ENCODE measurements at places on chromosomes 6 and 20.
A peak's percentile ranks its signal among the peaks of the same experiment; 100 is the strongest.

GRCh38 chr6:161922631-161923119, 648.8 kb upstream of the AGPAT4 start:
- no peaks in the 10 kb centered on the region for H3K36me3 ChIP-seq
- no peaks in the 10 kb centered on the region for H3K27me3 ChIP-seq
- no peak overlapping the region for H3K27ac ChIP-seq
- no peak overlapping the region for H3K4me3 ChIP-seq

GRCh38 chr20:40547483-40548091, 141.4 kb downstream of the MAFB start:
- no peaks in the 10 kb centered on the region for H3K4me1 ChIP-seq
- H3K27me3 ChIP-seq: no peaks in the 10 kb centered on the region
- H3K4me3 ChIP-seq: no peak overlapping the region
- no peak overlapping the region for H3K27ac ChIP-seq
- DNase-seq: no peak
- no peaks in the 10 kb centered on the region for H3K36me3 ChIP-seq

- no peak overlapping the region for H3K4me3 ChIP-seq
- H3K36me3 ChIP-seq: no peaks in the 10 kb centered on the region
- no peak for DNase-seq
These were observed 28.6 kb upstream of the SAMD5 start for GRCh38 chr6:147479857-147480256.

DNA sequence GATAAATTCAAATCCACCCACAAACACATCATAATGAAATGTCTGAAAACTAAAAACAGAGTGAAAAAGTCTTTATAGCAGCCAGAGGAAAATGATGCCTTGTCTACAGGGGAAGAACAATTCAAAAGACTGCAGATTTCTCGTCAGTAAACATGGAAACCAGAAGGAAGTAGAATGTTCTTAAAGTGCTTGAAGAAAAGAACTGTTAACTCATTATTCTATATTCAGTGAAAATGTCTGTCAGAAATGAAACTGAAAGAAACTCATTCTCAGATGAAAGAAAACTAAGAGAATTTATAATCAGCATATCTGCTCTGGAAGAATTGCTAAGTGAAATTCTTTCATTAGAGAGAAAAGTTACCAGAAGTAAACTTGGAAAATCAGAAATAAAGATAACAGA, 416.1 kb downstream of the TBC1D32 start:
- H3K36me3 ChIP-seq: no peaks in the 10 kb centered on the region
- H3K27ac ChIP-seq: no peak overlapping the region
- no peak overlapping the region for H3K4me3 ChIP-seq
- DNase-seq: no peak
- no peaks in the 10 kb centered on the region for H3K4me1 ChIP-seq

GRCh38 chr6:69719602-69720193, 77.1 kb downstream of the LMBRD1 start:
- H3K27ac ChIP-seq: no peak overlapping the region
- H3K36me3 ChIP-seq: no peaks in the 10 kb centered on the region
- H3K27me3 ChIP-seq: no peaks in the 10 kb centered on the region
- no peak for DNase-seq
- H3K4me1 ChIP-seq: no peaks in the 10 kb centered on the region

GRCh38 chr20:6053064-6053775, 640 bp downstream of the LRRN4 start:
- H3K4me1 ChIP-seq: no peaks in the 10 kb centered on the region
- H3K27me3 ChIP-seq: no peaks in the 10 kb centered on the region
- no peak overlapping the region for H3K27ac ChIP-seq
- DNase-seq: no peak

GRCh38 chr6:112883095-112883494, 536.0 kb downstream of the RFPL4B start:
- H3K36me3 ChIP-seq: no peaks in the 10 kb centered on the region
- no peak overlapping the region for H3K27ac ChIP-seq

DNA sequence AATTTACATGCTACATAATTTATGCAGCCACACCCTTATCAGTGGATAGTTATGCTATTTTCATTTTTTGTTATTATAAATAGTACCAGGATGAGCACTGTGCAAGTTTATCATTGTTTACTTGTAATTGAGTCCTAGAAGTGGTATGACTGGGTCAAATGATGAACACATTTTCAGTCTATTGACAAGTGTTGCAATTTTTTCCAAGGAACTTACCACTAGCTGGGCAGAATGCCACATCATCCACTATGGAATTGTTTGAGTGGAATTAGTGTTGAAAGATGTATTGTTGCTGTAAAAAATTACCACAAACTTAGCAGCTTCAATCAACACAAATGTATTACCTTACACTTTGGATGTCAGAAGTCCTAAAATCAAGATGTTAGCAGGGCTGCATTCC, 38.1 kb upstream of the OPN5 start:
- no peak for DNase-seq
- H3K4me1 ChIP-seq: no peaks in the 10 kb centered on the region
- H3K27me3 ChIP-seq: no peaks in the 10 kb centered on the region
- H3K4me3 ChIP-seq: no peak overlapping the region
- no peaks in the 10 kb centered on the region for H3K36me3 ChIP-seq
- no peak overlapping the region for H3K27ac ChIP-seq

DNA sequence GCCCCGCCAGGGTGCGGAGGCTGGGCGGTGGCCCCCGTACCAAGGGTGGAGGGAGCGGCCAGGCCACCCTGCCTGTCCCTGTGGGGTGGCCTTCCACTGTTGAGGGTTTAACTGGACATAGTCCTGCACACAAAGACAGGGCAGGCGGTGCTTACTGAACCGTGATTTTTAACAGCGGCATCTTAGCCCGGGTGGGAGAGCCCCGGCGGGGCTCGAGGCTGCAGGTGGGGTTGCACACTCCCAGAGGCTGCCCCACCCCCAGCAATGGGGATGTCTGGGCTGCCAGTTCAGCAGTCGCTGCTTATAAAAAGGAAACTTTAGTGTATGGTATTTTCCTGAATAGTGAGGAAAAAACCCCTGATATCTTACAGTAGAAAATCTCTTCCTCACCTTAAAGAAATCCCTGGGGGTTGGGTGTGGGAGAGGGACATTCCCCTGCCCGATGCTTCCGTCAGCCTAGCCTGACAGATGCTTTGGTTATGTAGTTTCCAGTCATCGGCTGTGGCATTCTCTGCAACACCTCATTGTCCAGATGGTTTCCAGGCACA, 79.4 kb downstream of the IRF4 start:
- no peaks in the 10 kb centered on the region for H3K36me3 ChIP-seq
- H3K4me1 ChIP-seq: no peaks in the 10 kb centered on the region
- no peak overlapping the region for H3K4me3 ChIP-seq
- H3K27me3 ChIP-seq: peaks cover 14% of the 10 kb centered on the region

GRCh38 chr6:5280920-5281319, 19.6 kb downstream of the FARS2 start:
- no peak for DNase-seq
- no peak overlapping the region for H3K4me3 ChIP-seq
- H3K4me1 ChIP-seq: no peaks in the 10 kb centered on the region
- H3K27me3 ChIP-seq: no peaks in the 10 kb centered on the region
- no peak overlapping the region for H3K27ac ChIP-seq

- no peak overlapping the region for H3K4me3 ChIP-seq
- no peaks in the 10 kb centered on the region for H3K27me3 ChIP-seq
- H3K4me1 ChIP-seq: no peaks in the 10 kb centered on the region
These were observed 20.4 kb upstream of the HBS1L start for GRCh38 chr6:135075018-135075417.

- no peaks in the 10 kb centered on the region for H3K4me1 ChIP-seq
- H3K27me3 ChIP-seq: peaks cover 25% of the 10 kb centered on the region
- H3K4me3 ChIP-seq: no peak overlapping the region
- H3K27ac ChIP-seq: no peak overlapping the region
- DNase-seq: no peak
- no peaks in the 10 kb centered on the region for H3K36me3 ChIP-seq
These were observed 49.7 kb upstream of the BTN3A2 start for GRCh38 chr6:26315274-26315673.

GRCh38 chr6:116217069-116217468, 36.8 kb downstream of the TSPYL4 start:
- no peaks in the 10 kb centered on the region for H3K36me3 ChIP-seq
- no peaks in the 10 kb centered on the region for H3K27me3 ChIP-seq
- no peak overlapping the region for H3K4me3 ChIP-seq
- H3K27ac ChIP-seq: no peak overlapping the region

DNA sequence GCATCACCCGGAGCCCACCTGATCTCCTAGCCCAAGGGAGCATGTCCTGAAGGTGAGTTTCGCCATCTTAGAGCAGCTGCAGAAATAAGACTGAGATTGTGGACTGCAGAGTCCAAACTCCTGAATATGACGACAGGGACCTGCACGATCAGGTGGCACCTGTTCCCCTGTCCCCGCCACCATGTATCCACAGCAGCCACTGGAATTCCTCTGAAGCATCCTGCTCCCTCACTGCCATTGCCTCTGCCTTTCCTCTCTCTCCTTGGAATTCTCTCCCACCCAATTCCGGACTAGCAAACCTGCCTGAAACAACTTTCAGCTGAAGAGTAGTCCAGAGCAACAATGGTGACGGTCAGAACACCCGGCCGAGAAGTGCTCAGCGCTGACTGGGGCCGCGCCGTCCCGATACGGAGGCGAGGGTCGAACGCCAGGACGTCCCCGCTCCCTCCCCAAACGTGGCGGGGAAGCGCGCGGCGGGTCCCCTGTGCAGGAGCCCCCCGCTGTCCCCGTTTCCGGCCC, 694 bp upstream of the FAM120B start:
- H3K27ac ChIP-seq: peak overlapping the region; percentile 94
- no peak for DNase-seq
- H3K36me3 ChIP-seq: no peaks in the 10 kb centered on the region

DNA sequence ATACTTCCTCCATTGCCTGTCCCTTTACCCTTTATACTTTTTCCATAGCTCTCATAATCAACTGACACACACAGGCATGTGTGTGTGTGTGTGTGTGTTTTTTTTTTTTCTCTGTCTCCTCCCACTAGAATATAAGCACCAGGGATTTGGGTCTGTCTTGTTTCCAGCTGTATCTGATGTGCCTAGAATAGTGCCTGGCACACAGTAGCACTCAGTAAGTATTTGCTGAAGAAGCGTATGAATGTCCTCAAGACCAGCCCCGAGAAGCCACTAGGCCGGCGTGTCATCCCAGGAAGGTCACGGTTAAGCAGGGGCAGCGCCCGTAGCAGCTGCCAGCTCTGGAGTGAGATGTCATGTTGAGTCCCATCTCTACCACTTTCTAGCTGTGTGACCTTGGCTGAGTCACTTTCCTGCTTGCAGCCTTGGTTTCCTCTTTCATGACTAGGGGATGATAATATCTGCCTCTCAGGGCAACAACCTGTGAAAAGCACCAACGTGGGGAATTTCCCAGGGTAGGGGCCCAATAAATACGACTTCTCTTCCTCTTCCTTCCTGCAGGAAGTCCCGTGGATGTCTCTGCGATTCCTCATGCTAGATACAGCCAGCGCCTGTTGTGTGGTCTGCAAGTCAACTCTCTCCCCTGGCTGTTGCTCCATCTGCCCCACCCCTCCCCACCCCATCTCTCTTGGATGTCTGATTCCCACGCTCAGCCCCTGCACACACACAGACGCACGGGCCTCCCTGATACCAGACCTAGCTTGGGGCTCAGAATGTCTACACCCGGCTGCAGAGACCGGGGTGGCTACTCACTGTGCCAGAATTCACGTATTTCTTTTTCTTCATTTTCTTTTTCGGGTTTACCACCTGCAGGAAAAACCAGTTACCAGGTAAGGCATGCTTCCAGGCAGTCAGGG, 58.1 kb downstream of the RAB44 start:
- H3K4me1 ChIP-seq: no peaks in the 10 kb centered on the region
- H3K27ac ChIP-seq: no peak overlapping the region
- DNase-seq: no peak

DNA sequence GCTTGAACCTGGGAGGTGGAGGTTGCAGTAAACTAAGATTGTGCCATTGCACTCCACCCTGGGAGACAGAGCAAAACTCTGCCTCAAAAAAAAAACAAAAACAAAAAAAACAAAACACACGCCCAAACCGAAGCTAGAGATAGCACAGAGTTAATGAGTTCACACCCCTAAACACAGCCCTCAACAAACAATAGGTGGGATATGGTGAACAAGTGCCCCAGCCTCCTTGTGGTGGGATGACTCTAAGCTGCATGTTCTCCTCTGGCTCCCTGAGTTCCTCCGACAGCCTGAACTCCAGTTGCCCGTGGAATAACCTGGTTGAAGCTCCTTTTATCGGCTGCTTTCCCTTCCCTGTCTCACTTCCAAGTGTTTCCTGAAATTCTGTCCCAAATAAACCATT, 22.1 kb upstream of the DSN1 start:
- H3K27ac ChIP-seq: no peak overlapping the region
- peaks cover 5% of the 10 kb centered on the region for H3K36me3 ChIP-seq
- no peaks in the 10 kb centered on the region for H3K27me3 ChIP-seq
- H3K4me3 ChIP-seq: no peak overlapping the region
- no peak for DNase-seq

- H3K27ac ChIP-seq: no peak overlapping the region
- no peaks in the 10 kb centered on the region for H3K4me1 ChIP-seq
- peaks cover 2% of the 10 kb centered on the region for H3K27me3 ChIP-seq
- no peaks in the 10 kb centered on the region for H3K36me3 ChIP-seq
These were observed 4.4 kb downstream of the ANKRD60 start for GRCh38 chr20:58224097-58224496.

DNA sequence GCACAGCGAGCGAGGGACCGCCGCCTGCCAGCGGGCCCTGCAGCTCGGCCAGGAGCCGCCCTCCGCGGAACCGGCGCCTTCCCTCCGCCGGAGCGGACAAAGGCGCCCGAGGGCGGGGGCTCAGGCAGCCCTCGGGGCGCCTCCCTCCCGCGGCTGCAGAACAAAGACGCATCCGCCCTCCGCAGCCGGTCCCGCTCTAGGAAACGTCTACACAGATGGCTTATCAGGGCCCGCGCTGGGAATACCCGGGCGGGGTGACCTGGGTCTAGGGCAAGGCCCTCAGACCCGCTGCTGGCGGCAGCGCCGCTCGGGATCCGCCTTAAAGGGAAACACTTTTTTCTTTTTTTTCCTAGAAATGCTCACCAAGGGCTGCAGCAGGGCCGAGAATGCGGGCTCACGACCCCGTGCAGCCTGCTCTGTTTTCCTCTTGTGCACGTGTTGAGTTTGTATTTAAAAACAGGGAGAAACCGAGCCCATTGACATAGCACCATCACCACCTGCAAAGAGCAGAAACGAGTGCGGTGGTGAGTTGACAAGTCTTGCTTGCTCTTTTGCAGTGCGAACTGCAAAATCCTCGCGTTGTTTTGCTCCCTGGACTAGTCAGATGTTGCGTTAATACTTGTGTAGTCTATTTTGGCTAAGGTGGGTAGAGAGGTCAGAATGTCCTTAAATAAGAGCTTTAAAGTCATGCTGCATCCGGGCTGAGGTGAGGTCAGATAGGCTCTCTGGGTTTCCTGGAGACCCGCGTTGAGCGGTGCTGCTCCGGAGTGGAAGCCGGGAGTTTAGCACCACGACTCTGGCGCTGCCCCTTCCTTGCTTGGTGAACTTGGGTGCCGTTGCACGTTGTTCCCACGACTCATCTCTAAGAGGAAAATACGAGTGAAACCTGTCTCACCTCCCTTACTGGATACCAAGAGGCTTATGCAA, 1.1 kb upstream of the RPS6KA2 start:
- H3K4me3 ChIP-seq: peak overlapping the region; percentile 87
- H3K27ac ChIP-seq: peak overlapping the region; percentile 73
- H3K27me3 ChIP-seq: no peaks in the 10 kb centered on the region
- peak; percentile 42 for DNase-seq
- H3K36me3 ChIP-seq: no peaks in the 10 kb centered on the region

GRCh38 chr6:5497896-5498578, 236.7 kb downstream of the FARS2 start:
- no peaks in the 10 kb centered on the region for H3K36me3 ChIP-seq
- no peak for DNase-seq
- no peaks in the 10 kb centered on the region for H3K27me3 ChIP-seq
- no peaks in the 10 kb centered on the region for H3K4me1 ChIP-seq
- no peak overlapping the region for H3K4me3 ChIP-seq
- H3K27ac ChIP-seq: no peak overlapping the region
